ENCODE measurements at places on chromosomes 13 and 19.

GRCh38 chr13:108427355-108427754, 157.8 kb downstream of the TNFSF13B start:
- no peak for DNase-seq

DNA sequence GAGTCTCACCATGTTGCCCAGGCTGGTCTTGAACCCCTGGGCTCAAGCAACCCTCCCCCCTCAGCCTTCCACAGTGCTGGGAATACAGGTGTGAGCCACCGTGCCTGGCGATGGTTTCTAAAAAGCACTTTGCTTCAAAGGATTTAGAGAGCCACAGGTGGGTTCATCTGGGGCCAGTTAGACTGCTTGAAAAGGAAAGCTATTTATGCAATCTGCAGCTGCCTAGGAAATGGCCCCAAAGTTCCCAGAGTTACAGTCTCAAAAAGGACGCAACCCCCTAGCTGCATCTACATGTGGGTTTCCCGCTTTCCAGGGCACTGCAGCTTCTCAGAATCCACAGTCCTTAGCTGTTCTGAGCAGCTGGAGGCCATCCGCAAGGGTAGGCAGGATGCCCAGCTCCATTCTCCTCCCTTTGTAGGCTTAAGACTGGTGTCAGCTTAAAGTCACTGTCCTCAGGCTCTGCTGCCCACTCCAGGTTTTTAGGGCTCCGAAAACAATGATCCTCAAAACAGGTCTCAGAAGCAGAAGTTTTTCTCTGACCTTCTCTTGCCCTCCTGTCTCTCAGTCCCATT, 41.4 kb downstream of the ZNF823 start:
- no peak for DNase-seq

DNA sequence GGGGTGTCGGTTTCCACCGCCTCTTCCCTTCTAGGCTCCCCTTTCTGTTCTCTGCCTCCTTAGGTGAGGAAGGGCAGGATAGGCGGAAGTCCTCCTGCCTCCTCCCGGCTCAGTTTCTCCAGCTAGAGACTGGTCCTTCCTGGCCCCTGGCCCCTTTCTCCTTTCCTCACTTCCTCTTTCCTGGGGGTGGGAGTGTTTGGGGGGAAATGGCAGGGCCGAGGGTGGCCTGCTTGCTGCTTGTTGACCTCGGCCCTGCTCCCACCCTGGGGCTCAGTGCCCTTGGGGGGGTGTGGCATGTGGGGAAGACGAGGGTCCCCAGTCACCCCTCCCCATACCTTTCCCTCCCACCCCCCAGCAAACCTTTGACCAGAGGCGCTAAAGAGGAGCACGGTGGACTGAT, 5.0 kb downstream of the U2AF2 start:
- DNase-seq, result no peak

- no peak for DNase-seq
Measured at GRCh38 chr13:39311619-39312018, 273.4 kb downstream of the NHLRC3 start.

GRCh38 chr19:18675779-18676178, 7.7 kb upstream of the CRTC1 start:
- DNase-seq, result no peak

- no peak for DNase-seq
Measured at GRCh38 chr13:26406791-26407190, 150.7 kb upstream of the WASF3 start.

DNA sequence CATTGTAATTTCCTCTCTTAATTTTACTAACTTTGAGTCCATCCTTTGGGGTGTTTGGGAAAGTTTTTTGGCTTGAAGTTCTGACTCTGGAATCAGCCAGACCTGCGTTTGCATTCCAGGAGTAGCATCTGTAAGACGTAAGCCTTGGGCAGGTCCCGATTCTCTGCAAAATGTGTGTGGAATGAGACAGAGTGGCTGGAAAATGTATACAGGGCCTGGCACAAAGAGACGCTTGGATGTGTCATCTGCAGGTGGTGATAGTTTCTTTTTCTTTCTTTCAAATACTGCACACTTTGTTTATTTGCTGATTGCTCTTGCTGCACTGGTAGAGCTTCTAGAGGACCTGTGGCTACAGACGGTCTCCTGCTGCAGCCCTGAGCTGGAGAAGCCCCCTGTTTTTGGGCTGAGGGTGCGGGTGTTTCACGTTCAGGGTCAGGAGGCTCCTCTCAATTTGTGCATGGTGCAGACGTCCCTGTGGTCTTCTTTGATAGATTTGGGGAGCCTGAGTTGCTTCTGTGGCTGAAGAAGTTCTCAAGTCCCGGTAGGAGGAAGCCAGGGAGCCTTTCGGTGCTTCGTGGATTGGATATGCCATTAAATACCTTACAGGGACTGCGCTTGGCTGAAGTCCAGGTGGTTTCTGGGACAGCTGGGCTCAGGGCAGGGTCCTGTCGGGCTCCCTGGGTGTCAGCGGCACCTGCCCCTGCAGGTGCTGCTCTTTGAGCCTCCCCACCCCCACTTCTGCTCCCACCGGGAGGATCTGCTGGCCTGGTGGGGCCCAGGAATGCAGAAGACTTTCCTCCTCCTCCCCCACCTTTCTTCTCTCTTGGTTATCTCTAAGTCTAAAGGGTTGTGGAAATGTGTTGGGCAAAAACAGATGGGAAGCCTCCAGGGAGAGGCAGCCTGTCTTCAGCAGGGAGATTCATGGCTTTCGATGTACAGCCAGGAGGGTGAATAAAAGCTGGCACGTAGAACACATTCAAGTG, 44.0 kb upstream of the GAS6 start:
- DNase-seq, result no peak

GRCh38 chr13:93727211-93728141, 500.9 kb downstream of the GPC6 start:
- no peak for DNase-seq

- DNase-seq, result no peak
Measured at GRCh38 chr13:107277911-107278310, 710.0 kb upstream of the ARGLU1 start.

- no peak for DNase-seq
Measured at GRCh38 chr13:113320226-113320875, 23.3 kb downstream of the LAMP1 start.

DNA sequence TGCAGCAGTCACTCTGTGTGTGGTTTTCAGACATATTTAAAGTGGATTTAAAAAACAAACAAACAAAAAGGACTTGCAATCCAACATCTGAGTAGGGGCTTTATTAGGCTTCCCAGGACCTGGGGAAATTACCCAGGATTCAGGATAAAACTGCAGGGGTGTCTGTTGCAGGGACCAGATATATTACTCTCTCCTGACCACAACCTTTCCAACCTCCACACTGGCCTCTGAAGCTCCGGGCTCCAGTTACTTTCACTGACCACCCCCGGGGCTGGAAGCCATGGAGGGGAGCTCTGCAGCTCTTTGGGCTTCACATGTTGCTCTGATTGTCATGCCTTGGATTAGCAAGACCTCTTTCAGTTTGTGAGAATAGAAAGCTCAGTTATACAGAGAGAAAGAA, 75.2 kb downstream of the INSR start:
- DNase-seq, result no peak

DNA sequence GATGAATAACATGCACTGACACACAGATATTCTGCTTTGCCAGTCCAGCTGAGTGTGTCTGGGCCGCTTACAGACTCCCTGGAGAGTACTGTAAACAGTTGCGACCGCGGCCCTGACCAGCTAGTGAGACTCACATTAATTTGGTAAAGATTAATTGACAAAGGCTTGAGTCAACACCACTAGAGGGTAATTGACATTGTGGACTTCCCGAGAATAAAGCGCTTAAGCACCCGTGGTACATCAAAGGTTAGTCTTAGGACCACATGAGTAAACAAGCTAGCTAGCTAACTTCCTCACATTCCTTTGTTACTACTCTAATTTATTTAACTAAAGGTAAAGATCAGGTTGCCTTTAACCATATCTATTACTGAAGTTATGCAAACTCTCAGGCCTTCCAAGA, 624.4 kb upstream of the ARGLU1 start:
- DNase-seq, result no peak

DNA sequence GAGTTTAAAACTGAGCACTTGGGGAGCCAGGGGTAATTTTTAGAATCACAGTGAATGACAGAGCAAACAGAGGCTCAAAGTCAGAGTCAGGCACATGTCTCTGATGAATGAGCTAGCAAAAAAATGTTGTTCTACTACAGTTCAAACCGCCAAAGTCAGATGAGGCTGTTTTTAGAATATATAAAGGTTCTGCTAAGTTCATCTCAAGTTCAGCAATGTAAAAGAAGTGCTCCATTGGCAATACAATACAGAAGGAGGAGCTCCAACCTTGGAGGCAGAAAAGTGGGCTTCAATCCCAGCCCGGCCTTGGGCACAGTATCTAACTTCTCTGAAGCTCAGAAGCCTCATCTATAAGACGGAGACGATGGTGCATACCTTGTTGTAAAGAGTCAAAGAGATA, 70.1 kb upstream of the IPO5 start:
- DNase-seq, result no peak

GRCh38 chr13:39527961-39528660, 74.9 kb downstream of the LHFPL6 start:
- DNase-seq, result no peak

- no peak for DNase-seq
Measured at GRCh38 chr19:33669376-33669775, 47.6 kb downstream of the CHST8 start.

GRCh38 chr13:59801107-59801880, 362.4 kb downstream of the DIAPH3 start:
- DNase-seq, result no peak

DNA sequence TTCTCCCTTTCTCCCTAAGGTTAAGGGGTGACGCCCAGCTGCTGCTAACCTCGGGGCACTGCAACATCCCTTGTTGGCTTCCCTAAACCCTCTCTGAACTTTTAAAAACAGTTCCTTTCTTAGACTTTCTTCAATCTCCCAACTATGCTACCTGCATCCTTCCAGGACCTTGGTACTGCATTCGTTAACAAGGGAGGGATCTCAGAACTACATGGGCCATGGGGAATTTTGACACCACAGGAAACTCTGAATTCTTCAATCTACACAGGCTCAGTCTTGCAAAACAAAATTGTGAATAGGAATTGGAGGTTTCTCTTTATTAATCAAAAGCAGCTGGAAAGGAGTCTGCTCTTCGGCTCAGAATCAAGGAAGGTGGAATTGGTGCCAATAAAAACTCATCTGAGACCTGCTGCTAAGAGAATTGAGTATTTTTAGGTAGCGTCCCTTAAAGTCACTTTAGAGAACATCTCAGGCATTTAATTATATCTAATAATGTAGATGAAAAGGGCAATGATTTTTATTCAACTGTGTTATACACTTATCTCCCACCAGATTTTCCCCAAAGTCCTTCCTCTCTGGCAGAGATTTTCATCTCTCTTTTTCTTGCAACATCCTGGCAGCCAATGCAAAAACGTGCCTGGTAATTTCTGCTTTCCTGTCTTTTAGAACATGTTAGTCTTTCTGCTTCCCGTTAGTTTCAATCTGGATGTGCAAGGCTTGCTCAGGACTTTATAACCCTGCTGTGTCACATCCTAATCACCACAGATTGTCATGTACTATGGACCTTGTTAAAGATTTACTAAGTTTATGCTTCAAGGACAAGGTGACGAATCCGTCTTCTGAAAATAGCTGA, 69.1 kb upstream of the SLC15A1 start:
- no peak for DNase-seq

DNA sequence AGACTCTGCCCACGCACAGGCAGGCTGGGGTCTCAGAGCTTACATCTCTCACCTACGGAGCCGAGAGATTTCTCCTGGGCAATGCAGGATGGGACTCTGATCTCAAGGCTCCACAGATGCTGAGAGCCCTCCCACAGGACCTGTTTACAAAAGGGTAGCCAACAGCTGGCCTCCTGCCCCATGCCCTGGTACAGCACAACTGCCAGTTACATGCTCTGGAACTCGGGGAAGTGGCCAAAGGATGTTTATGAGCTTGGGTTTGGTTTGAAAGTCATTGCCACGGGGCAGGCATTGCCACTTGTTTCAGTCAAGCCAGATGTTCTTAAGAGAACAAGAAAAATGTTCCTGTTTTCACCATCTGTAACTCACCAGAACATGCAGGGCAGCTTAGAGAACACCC, 3.5 kb downstream of the DHRS12 start:
- no peak for DNase-seq
